ENCODE measurements at places on chromosomes 7 and 10.

- DNase-seq = no peak
These were observed 26.9 kb downstream of the SFXN4 start for GRCh38 chr10:119138346-119139306.

- DNase-seq = no peak
These were observed 539.8 kb upstream of the CELF2 start for GRCh38 chr10:10477844-10478243.

- DNase-seq = no peak
These were observed 86.5 kb upstream of the TMEM72 start for GRCh38 chr10:44824607-44825006.

GRCh38 chr10:99983280-99983988 lies 26.3 kb downstream of the DNMBP start:
- no peak for DNase-seq

Measured in SW480 (cell line).